ENCODE measurements at places on chromosomes 6 and 20. TPM values are rescaled to one million over a fixed set of nuclear protein-coding genes. Genes with fewer than 3 reads are reported as not detected.

HLA-C gene
- total RNA-seq: 477 TPM

WFDC10B gene
- not detected for total RNA-seq

CCND3 gene
- 21.0 TPM for total RNA-seq

BPIFB2 gene
- total RNA-seq: not detected

LINC00237 gene
- total RNA-seq: not detected

C6orf141 gene
- total RNA-seq: not detected

DNA sequence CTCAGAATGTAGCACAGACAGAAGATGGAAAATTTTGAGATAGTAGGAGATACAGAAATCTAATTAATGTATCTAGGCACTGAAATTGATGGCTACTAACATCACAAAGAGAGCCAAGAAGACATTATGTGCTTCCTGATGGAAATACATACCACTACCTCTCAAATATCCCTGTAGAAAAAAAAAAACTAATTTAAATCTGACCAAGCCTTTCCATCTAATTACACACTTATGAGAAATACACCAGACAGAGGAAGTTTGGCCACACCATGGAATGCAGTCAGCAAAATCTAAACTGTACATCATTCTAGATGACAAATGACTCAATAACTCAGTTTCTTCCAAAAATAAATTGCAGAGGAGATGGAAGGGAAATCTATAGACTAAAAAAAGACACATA, 18.9 kb downstream of the VPS52 start:
- DNase-seq: no peak
- no peak overlapping the region for H3K4me3 ChIP-seq
- peaks cover 13% of the 10 kb centered on the region for H3K36me3 ChIP-seq
- H3K4me1 ChIP-seq: peaks cover 40% of the 10 kb centered on the region
- H3K27ac ChIP-seq: no peak overlapping the region

Measured in osteoblast (primary cell).